ENCODE measurements at places on chromosomes 6 and 20. TPM values are rescaled to one million over a fixed set of nuclear protein-coding genes. Genes with fewer than 3 reads are reported as not detected.

ZBP1 gene
- 1.6 TPM for total RNA-seq

OCSTAMP gene
- not detected for total RNA-seq

C6orf58 gene
- total RNA-seq: not detected

SLC13A3 gene
- 0.48 TPM for total RNA-seq

PNPLA1 gene
- total RNA-seq: 0.79 TPM

PAK5 gene
- total RNA-seq: not detected

DNA sequence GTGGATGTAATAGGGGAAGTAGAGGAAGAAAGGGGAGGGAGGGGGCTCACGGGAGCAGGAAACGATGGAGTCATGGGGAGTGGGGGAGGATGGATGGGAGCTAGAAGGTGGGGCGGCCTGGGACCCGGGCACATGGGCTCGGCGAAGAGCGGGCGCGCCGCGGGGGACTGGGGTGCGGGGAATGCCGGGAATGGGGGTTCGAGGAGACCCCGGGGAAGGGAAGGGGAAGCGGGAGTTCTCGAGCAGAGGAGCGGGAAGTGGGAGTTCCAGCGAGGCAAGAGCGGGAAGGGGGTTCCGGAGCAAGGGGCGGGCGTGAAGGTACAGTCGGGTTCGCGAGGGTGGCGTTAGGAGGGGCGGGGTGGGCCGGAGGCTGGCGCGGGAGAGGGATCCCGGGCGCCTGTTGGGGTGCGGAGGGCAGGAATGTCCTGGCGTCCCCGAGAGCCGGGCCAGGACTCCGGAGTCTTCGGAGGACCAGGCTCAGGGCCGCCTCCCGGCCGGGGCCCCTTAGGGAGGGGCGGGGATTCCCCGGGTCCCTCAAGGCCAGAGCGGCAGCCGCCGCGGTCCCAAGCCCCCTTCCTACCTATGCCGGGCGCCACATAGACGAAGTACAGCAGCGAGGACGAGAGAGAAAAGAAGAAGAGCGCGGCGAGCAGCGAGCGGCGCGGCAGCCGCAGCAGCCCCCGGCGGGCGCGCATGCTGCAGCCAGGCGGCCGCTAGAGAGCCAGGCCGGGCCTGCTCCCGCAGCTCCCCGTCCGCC lies 504 bp downstream of the B4GALT5 start:
- no peaks in the 10 kb centered on the region for H3K27me3 ChIP-seq
- H3K27ac ChIP-seq: peak overlapping the region; percentile 97
- no peaks in the 10 kb centered on the region for H3K36me3 ChIP-seq

GRCh38 chr6:75791881-75792280 lies 42.8 kb downstream of the MYO6 start:
- H3K27me3 ChIP-seq: no peaks in the 10 kb centered on the region
- no peak overlapping the region for H3K27ac ChIP-seq
- H3K4me1 ChIP-seq: no peaks in the 10 kb centered on the region
- no peak overlapping the region for H3K4me3 ChIP-seq

DNA sequence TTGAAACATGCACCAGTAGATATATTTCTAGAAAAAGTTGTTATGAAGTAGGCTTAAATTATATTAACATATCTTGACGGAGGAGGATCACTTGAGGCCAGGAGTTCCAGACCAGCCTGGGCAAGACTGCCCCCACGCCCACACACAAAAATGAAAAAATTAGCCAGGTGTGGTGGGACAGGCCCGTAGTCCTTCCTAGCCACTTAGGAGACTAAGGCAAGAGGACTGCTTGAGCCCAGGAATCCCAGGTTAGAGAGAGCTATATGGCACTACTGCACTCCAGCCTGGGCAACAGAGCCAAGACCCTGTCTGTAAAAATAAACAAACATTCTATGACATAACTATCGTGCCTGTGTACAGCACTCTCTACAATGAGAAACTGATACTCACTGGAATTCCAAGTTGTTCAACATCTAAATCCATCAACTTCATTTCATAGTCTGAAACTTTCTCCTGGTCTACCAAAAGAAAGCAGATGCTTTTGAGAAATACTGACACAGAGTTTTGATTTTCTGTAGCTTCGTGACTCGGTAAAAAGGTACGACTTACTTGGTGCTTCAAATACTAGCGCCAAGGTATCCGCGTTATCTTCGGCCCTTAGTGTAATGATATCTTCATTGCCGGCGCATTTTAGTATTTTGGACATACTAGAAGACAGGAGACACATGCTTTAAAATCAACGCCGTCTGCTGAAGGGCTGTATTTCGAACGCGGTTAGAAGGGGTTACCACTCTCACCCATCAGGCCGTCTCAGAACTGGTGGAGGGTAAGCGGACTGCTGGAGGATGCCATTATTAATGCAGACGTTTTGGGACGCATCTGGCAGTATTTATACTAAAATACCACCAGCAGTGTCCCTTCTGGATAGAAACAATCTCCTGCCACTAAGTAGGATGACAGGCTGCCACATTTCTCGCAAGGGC lies 1.3 kb downstream of the PCNA start:
- H3K4me1 ChIP-seq: peaks cover 11% of the 10 kb centered on the region
- peaks cover 4% of the 10 kb centered on the region for H3K36me3 ChIP-seq
- H3K4me3 ChIP-seq: peak overlapping the region; percentile 73
- no peak for DNase-seq
- peak overlapping the region; percentile 95 for H3K27ac ChIP-seq

DNA sequence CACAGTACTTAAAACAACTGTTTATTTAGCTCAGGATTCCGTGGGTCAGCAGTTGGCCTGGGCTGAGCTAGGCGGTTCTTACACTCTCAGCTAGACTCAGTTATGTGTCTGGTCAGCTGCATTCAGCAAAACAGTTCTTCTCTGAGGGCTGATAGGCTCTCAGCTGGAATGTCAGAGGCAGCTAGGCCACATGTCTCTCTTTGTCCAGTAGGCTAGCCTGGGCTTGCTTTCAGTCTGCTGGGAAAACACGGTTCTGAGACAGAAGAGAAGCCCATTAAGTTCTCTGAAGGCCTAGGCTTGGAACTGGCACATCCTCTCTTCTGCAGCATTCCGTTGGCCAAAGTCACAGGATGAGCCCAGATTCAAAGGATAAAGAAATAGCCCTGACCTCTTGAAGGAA lies 65.6 kb downstream of the TULP4 start:
- DNase-seq: no peak
- H3K27ac ChIP-seq: no peak overlapping the region
- H3K4me1 ChIP-seq: no peaks in the 10 kb centered on the region
- H3K4me3 ChIP-seq: no peak overlapping the region
- no peaks in the 10 kb centered on the region for H3K36me3 ChIP-seq

DNA sequence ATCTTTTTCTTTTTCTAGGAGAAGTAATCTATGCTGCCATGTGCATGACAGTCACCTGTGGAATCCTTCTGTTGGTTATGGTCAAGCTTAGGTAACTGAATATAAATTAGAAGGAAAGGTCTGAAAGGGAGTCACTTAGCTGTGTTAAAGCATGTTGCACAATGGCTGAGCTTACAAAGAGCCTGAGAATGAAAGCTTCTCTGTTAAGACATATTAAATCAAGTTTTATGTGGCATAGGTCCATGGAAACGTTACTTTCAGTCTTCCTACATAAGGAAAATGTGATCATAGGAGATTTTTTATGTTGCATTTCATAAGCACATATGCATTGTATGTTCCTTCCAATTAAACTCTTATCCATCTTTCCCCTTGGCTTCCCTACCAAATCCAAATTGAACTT lies 72.1 kb downstream of the GFRAL start:
- H3K27ac ChIP-seq: no peak overlapping the region
- H3K4me1 ChIP-seq: no peaks in the 10 kb centered on the region
- H3K4me3 ChIP-seq: no peak overlapping the region
- H3K36me3 ChIP-seq: no peaks in the 10 kb centered on the region
- no peaks in the 10 kb centered on the region for H3K27me3 ChIP-seq

DNA sequence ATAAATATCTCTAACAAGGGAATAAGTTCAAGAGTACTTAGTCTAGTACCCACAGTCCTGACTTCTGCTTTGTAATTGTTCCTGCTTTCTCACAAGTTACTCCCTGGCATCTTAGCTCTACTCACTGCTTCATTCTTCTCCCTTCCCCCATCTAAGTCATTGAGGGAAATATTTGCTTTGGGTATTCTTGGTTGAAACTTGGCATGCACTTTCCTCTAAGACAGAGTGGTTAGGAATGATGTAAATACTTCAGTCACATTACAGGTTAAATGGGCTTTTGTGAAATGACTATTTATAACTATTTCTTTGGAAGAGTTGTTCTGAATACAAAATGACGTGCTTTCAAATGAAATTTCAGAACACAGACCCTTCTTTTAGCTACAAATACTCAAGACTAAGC lies 67.7 kb upstream of the PLEKHG1 start:
- H3K27ac ChIP-seq: no peak overlapping the region
- no peaks in the 10 kb centered on the region for H3K27me3 ChIP-seq
- no peaks in the 10 kb centered on the region for H3K36me3 ChIP-seq
- H3K4me3 ChIP-seq: no peak overlapping the region
- DNase-seq: no peak

GRCh38 chr6:154800338-154800737 lies 67.1 kb downstream of the SCAF8 start:
- no peak for DNase-seq
- H3K4me1 ChIP-seq: peaks cover 4% of the 10 kb centered on the region
- no peak overlapping the region for H3K4me3 ChIP-seq
- H3K27me3 ChIP-seq: no peaks in the 10 kb centered on the region
- peaks cover 36% of the 10 kb centered on the region for H3K36me3 ChIP-seq
- no peak overlapping the region for H3K27ac ChIP-seq

DNA sequence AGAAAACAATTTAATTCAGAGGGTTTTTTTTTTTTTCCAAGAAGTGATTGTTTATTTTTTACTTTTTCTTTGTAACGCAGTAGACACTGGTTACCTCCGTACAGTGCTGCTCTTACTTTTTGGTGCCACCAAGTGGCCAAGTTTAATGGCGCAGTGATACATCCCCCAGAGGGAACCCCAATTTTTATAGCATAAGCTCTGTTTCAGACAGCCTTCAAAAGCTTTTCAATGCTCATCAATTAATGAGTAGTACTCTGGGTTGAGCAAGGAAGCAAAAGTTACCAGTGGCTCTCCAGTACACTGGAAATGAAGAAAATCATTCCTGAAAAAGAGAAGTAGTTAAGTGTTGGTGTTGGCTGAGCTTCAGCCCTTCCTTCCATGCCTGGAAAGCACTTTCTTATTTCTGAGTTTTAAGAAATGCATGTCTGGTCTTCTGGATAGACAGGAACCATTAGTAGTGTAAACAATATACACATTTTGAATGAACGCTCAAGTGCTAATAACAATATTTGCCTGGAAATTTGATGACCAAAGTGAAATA lies 129.1 kb upstream of the SMLR1 start:
- peak; percentile 27 for DNase-seq
- no peak overlapping the region for H3K4me3 ChIP-seq
- H3K36me3 ChIP-seq: no peaks in the 10 kb centered on the region
- H3K27me3 ChIP-seq: no peaks in the 10 kb centered on the region
- H3K27ac ChIP-seq: no peak overlapping the region

DNA sequence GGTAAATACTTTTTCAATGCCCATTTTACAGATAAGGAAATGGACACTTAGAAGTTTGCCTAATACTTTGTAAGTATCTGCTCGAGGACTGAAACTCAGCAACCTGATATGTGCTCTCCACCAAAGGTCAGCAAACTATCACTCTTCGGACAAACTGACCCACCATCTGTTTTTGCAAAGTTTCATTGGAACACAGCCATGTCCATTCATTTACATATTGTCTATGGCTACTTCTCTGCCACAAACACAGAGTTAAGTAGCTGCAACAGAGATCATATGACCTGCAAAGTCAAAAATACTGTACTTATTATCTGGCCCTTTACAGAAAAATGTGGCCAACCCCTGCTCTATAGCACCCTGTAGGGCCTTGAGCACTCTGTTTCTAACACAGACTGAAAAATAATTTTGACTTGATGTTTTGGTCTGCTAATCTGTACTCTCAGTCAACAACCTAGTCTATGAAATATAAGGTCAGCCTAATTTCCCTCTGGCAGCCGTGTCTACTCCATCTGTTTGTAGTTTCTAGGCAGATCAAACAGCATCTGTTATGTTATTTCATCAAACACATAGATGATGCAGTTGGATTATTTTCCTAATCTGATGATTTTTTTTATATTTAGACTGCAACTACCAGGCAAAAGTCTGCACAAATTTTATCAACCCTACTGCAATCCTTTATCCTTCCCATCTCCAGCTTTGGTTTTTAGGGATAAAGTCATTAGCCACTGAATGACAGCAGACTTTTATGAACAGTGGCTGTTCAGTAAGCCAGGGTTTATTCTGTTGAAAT lies 41.4 kb upstream of the BEND6 start:
- H3K27me3 ChIP-seq: no peaks in the 10 kb centered on the region
- no peaks in the 10 kb centered on the region for H3K4me1 ChIP-seq
- H3K36me3 ChIP-seq: no peaks in the 10 kb centered on the region
- no peak for DNase-seq
- no peak overlapping the region for H3K4me3 ChIP-seq
- H3K27ac ChIP-seq: no peak overlapping the region

DNA sequence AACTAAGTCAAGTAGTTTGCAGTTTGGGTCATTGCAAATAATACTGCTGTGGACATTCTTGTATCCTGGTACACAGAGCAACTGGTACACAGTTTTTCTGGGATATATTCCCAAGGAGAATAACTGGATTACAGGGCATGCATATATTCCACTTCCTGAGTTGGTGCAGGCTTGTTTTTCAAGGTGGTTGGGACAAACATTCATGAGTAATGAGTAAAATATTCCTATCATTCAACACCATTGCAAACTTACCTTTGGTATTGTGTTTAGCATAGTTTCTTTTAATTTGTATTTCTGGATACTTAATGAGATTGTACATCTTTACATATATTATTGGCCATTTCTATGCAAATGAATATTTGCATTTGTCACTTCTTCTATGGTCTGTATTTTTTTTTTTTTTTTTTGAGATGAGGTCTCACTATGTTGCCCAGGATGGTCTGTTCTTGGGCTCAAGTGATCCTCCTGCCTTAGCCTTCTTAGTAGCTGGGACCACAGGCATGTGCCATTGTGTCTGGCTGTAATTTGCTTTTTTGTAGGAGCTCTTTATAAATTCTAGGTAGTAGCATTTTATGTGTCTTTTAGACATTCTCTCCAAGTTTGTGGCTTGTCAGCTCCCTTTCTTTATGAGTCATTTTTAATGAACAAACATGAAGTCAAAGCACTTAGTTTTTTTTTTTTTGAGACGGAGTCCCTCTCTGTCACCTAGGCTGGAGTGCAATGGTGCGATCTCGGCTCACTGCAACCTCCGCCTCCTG lies 158.7 kb downstream of the SOX4 start:
- H3K4me3 ChIP-seq: no peak overlapping the region
- no peaks in the 10 kb centered on the region for H3K27me3 ChIP-seq
- no peak overlapping the region for H3K27ac ChIP-seq

DNA sequence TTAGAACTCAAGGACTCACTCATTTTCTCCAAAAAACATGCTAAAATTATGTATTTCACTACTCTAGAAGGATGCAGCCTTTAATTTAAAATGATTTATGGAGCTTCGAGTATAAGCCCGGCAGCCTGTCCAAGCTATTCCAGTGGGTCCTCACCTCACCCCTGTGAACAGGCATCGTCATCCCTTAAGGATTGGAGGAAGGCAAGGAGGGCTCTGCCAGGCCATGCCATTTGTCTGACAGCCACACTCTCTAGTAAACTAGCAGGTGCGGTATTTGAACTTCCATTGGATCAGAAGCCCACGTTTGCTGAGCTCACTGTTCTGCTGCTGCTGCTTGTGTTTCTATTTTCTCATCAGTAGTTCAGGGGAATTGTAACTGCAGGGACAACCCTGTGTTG lies 39.8 kb upstream of the NAA20 start:
- DNase-seq: no peak
- no peaks in the 10 kb centered on the region for H3K27me3 ChIP-seq
- H3K4me3 ChIP-seq: no peak overlapping the region
- peak overlapping the region; percentile 94 for H3K27ac ChIP-seq

Measured in transverse colon (tissue), 4 donors.